ENCODE measurements at places on chromosomes 13 and 19.

DNA sequence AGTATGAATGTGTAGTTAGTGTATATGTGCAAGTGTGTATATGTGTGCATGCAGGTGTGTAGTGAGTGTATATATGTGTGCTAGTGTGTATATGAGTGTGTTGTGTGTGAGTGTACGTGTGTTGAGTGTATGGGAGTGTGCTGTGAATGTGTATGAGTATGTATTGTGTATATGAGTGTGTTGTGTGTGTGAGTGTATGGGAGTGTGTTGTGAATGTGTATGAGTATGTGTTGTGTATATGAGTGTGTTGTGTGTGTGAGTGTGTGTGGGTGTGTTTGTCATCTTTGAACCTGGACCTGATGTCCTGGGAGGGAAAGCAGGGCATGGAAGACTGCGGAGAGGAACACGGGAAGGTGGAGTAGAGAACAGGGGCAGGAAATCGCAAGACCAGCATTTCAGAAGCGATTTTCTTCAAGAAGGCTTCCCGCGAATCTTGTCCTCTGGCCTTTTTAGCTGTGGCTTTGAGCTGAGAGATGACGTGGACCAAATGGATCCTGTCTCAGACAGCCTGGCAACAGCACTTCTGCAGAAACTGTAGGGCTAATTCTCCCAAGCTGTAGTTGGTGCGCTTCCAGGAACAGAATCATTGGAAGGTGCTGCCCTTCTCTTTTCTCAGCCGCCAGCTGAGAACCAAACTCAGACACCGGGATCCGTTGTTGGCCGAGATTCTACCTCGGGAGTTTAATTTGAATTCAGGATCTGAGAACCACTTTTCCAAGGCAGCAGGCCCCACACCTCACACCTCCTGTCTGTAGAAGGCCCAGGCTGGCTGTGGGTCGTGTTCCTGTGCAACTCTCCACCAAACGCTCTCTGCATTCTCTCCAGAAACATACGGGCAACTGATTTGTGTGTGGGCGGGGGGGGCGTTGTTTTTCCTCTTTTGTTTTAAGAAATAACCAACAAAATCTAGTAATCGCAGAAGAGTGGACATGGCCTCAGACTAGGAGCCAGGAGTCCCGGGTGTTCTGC lies 94.7 kb upstream of the RAP2A start:
- no peak for DNase-seq

- no peak for DNase-seq
Observed at GRCh38 chr13:101025925-101026324, 351.3 kb upstream of the TMTC4 start.

DNA sequence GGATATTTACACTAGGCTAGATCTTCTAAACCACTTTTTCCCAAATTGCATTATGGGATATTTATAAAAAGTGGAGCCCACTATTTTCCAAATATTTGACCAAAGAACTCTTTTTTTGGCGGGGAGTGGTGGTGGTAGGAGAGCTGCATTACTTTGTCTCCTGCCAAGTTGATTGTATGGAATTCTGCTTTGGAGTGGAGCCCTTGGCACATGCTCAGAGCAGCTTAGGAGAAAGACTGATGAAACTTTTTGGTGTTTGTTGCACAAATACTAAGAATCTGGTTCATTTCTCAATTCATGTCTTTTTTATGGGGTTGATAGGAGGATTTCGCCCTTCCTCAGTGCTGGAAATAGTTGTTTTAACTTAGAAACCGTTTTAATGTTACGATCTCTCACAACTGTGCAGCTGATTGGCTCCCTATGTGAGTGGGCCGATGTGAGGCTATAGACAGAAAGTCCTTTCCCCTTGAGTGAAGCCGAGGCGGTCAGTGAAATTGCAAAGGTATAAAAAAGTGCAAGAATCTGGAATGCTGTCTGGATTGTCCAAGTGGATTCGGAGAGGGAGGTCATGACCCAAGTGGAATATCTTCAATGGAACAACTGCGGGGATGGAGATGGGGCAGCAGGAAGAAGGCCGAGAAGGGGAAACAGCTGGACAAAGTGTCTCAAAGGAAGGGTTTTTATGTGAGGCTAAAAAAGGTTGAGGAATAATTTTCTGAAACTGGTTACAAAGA lies 415.9 kb downstream of the FGF9 start:
- no peak for DNase-seq

- DNase-seq = no peak
Observed at GRCh38 chr13:27379694-27380641, 44.5 kb upstream of the GTF3A start.

- no peak for DNase-seq
Observed at GRCh38 chr19:46620716-46621115, 4.2 kb downstream of the PTGIR start.

GRCh38 chr19:21765151-21765550 lies 2.2 kb downstream of the ZNF100 start:
- no peak for DNase-seq

DNA sequence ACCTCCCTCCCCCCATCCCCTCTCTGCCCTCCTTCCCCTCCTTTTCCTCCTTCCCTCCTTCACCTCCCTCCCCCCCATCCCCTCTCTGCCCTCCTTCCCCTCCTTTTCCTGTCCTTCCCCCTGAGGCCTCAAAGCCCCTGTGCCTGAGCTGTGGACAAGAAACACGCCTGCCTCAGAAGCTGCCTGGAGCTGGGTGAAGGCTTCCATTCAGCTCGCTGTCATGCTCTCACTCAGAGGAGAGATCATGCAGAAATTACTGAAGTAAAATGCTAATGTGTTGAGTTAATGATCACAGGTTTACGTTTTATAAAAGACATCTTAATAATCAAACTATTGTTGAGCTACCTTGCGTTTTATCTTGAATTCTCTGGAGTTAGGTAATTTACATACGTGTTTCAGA lies 114.5 kb downstream of the ATP11A start:
- no peak for DNase-seq

DNA sequence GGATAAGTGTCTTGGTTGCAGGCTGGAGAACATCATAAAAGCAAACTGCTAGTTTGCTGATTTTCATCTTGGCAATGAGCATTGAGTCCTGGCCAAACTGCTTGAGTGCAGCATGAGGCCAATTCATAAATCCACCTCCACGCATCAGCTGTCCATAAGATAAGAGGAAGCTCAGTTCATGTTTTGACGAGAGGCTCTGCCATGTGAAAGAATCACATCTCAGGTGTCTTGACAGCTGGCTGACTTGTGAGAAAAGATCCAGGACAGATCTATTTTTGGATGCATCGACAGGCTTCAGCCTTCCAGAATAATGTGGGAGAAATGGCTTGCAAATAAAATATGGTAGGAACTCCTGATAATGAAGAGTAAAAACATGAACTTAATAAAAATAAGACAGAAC lies 5.4 kb upstream of the ZNF682 start:
- DNase-seq = no peak

DNA sequence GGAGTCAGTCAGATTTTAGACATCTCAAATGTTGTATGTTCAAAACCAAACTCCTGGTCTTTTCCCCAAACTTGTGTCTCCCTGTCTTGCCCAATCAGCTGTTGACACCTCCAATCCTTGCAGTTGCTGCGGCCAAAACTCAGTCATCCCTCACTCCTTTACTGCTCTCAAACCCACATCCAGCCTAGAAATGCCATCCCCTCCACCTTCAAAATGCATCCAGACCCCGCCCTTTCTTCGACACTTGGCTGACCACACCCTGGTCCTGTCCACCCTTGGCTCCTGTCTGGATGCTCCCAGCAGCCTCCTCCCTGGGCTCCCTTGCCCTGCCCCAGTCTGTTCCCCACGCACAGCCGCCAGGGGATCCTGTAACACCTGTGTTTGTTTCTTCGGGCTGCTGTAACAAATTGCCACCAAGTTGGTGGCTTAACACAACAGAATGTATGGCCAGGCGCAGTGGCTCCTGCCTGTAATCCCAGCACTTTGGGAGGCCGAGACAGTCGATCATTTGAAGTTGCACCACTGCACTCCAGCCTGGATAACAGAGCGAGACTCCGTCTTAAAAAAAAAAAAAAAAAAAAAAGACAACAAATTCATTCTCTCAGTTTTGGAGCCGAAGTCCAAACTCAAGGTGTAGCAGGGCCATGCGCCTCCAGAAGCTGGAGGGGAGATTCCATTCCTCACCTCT lies 11.7 kb downstream of the PLD3 start:
- no peak for DNase-seq

- DNase-seq = no peak
Observed at GRCh38 chr19:43636121-43636683, 3.4 kb downstream of the CADM4 start.

- no peak for DNase-seq
Observed at GRCh38 chr13:51861723-51862300, at the start of gene CCDC70. CCDC70 (plus strand) TSS chr13:51861969; CDS start chr13:51865412, 3,443 bp downstream.

DNA sequence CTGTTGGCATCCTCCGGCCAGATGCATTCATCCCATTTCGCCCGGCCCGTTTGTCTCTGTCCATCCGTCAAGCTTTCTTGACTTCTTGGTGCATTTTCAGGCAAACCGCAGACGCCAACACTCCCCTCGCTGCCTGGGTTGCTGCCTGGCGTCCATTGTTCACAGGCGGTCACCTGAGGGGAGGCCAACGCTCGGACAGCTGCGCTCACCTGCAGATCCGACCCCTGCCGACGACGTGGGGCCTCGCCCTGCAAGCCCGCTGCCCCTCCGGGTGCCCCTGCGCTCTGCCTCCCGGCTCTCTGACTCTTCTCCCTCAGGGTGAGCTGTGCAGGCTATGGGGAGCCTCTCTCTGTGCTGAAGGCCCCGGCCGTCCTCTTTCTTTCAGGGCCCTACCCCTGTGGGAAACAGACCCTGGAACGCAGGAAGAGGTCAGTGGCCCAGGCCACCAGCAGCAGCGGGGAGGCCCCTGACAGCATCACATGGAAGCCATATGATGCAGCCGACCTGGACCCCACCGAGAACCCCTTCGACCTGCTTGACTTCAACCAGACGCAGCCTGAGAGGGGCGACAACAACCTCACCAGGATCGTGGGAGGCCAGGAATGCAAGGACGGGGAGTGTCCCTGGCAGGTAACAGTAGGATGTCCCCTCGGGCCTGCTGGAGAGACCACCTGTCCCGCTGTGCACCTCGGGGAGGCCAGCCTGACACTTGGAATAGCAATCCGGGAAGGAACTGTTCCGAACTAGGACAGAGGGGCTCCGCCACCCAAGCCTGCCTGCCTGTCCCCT lies 14.8 kb upstream of the PROZ start:
- no peak for DNase-seq

GRCh38 chr13:89937420-89937819 lies 1410.1 kb upstream of the MIR17HG start:
- no peak for DNase-seq

DNA sequence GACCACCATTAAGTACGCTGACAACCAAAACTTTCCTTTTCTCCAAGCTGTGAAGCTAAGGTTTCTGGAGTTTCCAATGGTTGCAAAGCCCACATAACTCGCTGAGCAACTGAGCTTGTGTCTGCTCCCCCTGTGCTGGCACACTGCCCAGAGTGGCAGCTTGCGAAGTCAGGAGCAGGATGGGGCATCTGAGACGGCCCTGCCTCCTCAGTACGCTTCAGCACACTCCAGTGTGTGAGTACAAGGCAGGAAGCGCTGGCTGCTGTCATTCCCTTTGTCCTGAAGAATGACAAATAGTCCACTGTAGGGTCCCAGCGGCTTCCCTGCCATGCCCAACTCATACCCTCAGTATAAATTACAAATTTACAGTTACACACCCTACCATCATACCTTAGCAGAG lies 51.5 kb downstream of the SKA3 start:
- no peak for DNase-seq

DNA sequence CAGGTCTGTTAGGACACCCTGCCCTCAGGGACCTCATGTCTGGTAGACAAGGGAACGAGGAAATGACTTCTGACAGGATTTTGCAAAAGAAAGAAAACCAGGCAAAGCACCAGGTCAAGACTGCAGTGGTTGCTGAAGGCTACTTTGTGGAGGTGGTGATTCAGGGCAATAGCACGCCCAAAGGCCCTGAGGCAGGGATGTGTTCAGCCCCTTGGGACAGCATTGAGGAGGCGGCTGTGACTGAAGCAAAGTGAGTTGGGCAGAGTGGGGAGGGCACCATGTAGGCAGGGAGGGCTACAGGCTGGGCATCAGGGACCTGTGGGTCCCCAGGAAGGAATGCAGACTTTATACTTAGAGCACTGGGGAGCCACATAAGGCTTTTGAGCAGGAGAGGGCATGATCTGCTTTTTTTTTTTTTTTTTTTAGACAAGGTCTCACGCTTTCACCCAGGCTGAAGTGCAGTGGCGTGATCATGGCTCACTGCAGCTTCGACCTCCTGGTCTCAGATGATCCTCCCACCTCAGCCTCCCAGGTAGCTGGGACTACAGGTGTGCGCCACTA lies 10.8 kb upstream of the HOMER3 start:
- DNase-seq = no peak

- no peak for DNase-seq
Observed at GRCh38 chr13:68509734-68510621, 1279.8 kb upstream of the PCDH9 start.

DNA sequence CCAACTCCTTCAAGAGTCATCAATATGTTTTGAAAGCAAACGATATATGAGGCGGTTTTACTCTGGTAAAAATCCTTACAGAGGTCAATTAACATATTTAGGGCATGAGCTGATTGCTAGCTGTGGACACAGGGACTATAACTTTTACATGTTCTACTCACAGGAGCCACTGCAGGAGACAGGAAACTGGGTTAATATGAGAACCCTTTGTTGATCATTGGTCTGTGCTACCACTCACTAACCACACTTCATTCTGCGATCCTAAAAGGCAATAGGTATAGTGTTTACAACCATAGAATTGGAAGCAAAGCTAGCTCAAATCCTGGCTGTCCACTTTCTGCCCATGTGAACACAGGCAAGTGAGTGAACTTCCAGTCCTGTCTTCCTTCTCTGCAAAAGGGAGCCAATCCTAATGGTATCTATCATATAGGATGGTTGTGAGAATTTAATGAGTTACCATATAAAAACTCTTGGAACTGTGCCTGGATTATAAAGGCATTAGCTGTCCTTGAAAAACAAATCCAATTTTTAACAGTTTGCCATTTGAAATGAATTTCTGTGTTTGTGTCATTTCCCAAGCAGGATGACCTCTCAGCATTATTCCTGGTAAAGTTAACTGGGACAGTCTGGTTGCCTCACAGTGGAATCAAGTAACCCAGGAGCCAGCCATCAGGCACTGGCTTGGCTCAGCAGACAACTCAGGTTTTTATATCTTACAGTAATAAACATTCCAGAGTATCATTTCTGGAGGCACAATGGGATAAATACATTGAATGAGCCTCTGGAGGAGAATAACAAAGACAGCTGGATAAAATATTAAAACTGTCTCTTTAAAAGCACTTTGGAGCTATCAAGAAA lies 29.8 kb upstream of the RAP2A start:
- no peak for DNase-seq

- no peak for DNase-seq
Observed at GRCh38 chr13:112962911-112963625, 5.9 kb upstream of the MCF2L start.

DNA sequence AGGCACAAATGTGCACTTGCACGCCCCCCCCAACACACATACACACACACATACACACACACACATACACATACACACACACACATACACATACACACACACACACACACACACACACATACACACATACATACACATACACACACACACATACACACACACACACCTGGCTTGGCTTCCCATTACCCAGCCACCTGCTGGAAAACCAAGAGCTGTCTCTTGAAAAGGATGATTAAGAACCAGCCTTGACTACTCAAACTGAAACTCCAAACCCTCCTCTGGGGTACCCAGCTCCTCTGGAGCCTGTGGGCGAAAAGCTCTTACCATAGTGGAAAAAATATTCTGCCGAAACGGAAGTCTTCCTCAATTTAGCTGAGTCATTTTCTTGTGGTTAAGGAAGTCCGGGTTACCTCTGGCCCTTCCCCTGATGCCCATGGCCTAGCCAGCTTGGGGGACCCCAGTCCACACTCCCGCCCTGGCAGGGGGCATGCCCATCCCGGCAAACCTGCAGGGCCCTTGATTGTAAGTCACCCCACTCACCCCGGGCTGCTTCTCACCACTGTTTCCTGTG lies 21.9 kb downstream of the CEBPA start:
- no peak for DNase-seq
